ENCODE measurements at places on chromosomes 1 and 21.

DNA sequence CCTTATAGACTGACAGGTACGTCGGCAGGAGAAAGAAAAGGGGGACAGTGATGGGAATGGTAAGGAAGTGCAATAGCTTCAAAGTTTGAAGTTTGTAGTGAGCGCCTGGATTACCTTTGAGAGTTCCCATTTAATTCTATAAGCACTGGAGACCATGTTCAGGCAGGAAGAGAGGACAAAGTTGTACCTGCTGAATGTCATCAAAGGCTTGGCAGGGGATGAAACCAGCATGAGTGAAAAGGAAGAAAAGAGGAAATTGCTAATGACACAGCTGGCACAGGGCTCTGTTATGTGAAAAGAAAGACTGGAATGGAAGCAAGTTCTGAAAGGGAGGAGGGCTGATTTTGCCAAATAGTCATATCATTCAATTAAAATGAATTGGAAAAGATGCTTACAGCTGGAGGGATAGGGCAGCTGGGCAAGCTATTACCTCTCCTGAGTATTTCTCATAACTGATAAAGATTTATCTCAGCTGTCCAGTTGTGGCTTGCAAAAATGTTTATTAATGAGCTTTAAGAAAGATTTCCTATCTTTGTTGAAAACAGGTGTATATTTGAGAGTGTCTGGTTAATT lies 109.2 kb downstream of the HMCN1 start:
- no peak for DNase-seq

GRCh38 chr1:230145505-230145899 lies 78.5 kb downstream of the GALNT2 start:
- no peak for DNase-seq

- DNase-seq, result no peak
Observed at GRCh38 chr1:39370602-39371001, 120.8 kb upstream of the BMP8A start.

GRCh38 chr21:45995686-45996179 lies 14.2 kb downstream of the COL6A1 start:
- peak; percentile 5 for DNase-seq

DNA sequence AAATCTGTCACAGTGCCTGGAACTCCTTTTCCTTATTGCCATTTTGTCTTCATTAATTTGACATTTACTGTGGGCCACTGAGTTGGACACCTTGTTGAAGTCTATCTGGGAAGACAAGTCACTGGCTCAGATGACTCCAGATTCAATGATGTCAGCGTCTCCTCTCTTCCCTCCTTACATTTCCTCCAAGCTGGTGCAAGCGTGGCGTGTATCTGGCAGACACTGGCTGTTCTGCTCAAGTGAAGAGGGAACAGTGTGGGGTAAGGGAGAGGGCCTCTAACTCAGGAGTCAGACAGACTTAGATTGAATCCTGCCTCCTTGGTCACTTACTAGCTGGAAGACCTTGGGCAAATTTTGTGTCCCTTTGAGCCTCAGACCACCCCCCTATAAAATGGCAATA lies 8.7 kb upstream of the ZNF691 start:
- no peak for DNase-seq

DNA sequence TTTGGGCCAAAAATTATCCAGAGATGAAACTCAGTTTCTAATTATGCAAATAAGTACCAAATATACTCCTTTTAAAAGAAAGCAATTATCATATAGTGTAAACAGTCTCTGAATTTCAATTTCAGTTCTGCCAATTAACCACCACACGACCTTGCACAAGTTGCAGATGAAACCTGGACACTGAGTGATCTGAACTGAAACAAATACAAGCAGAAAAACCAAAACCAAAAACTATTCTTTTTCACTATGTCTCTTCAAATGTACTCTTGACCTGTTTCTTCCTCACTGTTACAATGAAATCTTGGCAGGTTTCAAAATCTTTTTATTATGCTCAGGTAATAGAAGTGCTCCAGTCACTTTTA lies 79.2 kb downstream of the TYW3 start:
- DNase-seq, result no peak

All from activated T-cell treated with anti-CD3 and anti-CD28 coated beads, Interleukin-2, amount 50 U/mL, for 4 hours (primary cell).